ENCODE measurements at places on chromosomes 3 and 15.

GRCh38 chr3:98980915-98981596 is 79.6 kb upstream of the DCBLD2 start:
- DNase-seq = no peak

DNA sequence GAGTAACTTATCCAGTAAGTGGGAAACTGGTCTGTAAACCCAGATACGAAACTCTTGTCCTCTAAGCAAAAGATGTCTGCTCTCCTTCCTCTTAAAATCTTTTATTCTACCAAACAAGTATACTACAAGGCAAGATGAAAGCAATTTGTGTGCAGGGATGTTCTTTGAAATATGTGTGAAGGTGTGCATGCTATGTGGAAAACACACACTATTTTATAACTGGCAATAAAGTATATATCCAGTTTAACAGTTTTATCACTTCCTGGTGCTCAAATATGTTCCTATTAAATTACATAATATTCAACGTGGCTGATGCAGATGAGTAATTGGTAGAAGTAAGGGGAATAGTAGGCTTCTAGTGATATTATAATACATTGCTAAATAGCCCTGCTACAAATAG is 566.5 kb downstream of the ROBO2 start:
- DNase-seq = no peak

DNA sequence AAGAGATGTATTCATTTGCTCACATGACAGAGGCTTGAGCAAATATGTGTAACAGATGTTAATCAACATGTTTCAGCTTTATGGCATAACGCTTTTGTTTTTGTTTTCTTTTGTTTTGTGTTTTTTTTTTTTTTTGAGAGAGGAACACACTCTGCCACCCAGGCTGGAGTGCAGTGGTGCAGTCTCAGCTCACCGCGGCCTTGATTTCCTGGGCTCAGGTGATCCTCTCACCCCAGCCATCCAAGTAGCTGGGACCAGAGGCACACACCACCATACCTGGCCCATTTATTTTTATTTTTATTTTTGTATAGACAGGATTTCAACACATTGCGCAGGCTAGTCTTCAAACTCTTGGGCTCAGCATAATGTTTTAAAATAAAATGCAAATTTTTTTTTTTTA is 1504.4 kb upstream of the CADM2 start:
- DNase-seq = no peak

DNA sequence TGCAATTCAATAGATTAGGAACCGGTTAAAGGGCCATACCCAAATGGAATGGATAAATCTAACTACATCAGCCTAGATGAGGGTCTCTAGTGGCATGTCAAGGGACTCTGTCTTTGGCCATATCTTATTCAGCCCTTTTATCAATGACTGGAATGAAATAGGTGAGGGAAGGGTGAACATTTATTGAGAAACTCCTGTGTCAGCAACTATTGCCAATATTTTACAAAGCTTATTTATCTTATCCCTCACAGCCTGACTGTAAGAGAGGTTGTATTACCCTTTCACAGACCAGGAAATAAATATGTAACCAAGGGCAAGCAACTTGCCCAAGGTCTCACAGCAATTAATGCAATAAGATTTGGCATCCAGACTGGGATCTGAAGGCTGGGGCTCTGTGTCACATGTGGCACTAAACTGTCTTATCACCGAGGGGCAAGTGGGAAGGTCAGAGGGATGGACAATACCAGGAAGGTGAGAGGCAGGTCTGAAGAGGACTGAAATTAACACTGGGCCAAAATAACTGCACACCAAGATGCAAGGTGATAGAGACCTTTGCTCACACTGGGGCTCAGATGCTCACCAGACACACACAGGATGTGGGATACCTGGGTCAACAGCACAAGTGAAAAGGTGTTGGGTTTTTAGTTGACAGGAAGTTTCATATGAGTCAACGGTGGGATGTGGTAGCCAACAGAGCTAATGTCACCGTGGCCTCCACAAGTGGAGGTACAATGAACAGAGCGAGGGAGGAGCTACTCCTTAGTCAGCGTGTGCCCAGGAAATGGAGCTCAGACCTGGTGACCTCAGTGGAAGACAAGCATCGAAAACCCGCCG is 261.3 kb downstream of the RPLP1 start:
- DNase-seq = no peak

GRCh38 chr3:134449951-134450350 is 35.8 kb downstream of the ANAPC13 start:
- DNase-seq = no peak

DNA sequence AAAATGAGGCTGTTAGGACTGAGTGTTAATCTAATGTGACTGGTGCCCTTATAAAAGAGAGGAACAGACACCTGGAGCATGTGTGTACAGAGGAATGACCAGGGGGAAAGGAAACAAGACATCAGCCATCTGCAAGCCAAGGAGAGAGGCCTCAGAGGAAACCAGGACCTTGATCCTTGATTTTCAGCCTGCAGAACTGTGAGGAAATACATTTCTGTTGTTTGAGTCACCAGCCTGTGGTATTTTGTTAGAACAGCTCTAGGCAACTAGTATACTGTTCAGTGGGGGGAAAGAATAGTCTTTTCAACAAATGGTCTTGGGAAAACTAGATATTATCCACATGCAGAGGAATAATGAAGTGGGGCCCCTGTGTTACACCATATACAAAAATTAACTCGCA is 80.6 kb downstream of the CCR1 start:
- no peak for DNase-seq

- no peak for DNase-seq
Measured at GRCh38 chr15:50590288-50590687, 43.8 kb upstream of the USP50 start.

DNA sequence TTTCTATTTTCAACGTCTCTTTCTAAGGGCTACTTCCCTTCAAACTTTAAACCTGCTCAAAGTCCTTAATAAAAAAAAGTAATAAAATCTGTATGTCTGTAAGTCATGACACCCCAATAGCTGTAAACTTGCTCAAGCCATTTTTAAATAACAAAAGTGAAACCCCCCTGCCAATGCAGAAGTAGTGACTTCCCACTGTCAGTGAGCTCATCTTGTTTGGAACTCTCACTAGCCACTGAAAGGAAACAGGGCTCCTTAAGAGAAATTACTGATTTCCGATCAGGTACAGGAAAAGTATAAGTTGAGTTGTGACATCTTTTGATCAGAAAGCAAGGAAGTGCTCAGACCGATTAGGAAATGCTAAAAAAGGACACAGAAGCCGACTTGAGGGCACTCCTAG is 27.6 kb upstream of the GPR171 start:
- DNase-seq = no peak

DNA sequence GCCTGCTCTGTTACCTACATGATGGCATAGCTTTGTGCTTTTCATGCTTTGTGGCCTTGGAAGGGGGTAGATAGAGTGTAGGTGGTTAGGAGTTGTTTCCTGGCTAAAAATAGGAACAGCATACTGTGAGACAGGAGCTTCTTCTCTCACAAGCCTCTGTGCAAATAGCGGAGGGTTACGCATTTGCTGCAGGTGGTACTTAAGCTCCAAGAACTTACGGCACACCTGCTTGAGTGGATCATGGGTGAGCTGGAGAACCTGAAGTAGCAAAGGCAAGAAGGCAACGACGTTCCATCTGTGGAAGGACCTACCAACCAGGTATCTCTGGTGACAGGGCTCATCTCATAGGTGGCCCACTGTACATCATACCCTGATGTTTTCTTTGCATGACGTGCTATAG is 66.0 kb downstream of the ST6GAL1 start:
- no peak for DNase-seq

DNA sequence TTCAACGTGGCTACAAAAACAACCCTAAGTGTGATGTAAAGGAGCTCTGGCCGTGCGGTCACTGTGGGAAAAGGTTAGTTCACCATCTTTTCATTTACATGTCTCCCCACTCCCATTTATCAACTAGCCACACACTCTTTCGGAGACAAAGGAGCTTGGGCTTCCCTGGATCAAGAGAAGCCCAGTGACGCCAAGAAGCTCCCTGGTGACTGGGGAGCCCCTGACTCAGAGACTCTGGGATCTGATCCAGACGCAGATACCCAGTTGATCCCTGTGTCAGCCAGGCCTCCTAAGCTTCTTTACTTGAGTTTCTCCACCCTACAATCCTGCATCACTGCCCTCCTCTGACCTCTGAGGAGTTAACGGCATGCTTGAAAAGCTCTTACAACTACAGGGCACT is 43.9 kb downstream of the HEG1 start:
- DNase-seq = peak; percentile 5

GRCh38 chr3:197440717-197441303 is 115.0 kb downstream of the BDH1 start:
- DNase-seq = no peak

DNA sequence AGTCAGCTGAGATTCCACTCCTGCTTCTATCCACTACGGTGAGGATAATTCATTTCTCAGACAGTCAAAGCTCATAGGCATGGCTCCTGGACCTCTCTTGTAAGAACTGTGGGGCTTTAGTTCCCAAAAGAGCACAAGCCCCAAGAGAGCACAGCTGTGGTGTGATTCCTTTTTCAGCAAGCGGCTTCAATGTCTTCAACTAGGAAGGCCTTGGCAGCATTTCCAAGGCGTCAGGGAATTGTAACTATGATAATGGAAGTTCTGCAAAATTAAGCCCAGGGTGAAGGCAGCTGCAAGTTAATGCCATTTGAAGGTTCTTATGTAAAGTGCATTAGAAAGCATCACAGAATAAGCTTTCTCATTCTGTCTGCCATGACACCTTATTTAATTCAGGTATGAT is 657.1 kb downstream of the GRM7 start:
- DNase-seq = no peak

DNA sequence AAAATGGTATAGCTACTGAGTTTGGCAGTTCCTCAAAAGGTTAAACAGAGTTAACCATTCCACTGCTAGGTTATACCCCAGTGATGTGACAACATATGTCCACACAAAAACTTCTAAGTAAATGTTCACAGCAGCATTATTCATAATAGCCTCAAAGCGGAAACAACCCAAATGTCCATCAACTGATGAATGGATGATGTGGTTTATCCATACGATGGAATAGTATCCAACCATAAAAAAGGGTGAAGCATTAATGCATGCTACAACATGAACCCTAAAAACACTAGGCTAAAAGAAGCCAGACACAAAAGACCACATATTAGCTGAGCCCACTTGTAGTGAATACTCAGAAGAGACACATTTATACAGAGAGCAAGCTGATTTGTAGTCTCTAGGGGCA is 9.0 kb downstream of the XXYLT1 start:
- no peak for DNase-seq

DNA sequence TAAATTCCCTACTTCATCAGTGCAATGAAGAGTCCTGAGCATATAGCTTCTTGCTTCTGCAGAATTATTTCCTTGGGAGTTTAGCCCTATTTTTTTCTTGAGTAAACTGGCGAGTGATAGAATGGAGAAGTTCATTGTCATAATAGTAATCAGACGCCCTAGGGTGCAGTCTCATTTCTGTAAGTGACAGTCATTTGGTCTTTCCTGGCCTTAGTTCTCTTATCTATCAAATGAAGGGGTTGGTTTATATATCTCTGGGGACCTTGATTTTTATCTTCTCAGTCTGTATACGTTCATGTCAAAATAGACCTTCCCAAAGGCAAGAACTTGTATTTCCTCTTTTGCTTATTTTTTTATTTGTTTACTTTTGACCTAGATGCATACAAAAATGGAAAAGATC is 9.9 kb upstream of the ALPK3 start:
- DNase-seq = no peak

Data from neural progenitor cell (in vitro differentiated cells).